ENCODE measurements at places on chromosomes 6 and 20.

DNA sequence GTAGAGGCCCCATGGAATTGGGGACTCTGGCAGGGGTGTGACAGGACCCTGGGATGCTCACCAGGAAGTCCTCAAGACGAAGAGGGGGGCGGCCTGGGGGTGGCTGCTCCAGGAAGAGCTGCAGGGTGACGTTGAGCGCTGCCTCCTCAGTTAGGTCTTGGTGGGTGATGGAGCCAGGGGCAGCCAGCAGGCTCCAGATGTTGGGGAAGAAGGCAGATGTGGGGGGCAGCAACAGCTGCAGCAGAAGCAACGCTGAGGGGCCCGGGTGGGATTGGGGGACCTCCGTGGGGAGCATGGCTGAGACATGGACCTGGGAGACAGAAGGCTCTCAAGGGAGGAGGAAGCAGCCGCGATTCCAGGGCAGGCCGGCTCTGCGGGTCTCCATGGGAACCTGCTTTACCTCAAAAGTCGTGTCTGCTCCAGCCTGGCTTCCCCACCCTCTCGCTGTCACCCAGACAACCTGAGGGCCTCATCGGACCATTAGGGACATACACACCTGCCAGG, 591 bp downstream of the VWA7 start:
- no peak for DNase-seq

DNA sequence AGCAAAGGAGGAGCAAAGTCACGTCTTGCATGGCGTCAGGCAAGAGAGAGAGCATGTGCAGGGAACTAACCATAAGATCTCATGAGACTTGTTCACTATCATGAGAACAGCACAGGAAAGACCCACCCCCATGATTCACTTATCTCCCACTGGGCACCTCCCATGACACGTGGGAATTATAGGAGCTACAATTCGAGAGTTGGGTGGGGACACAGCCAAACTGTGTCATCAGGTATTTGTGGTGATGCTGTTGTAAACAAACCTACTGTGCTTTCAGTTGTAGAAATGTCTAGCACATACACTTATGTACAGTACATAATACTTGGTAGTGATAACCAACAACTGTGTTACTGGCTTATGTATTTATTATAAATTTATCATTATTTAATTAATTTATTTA, 128.3 kb downstream of the UTRN start:
- no peak for DNase-seq

- DNase-seq, result no peak
These were observed 286.5 kb upstream of the NT5E start for GRCh38 chr6:85163156-85164080.

DNA sequence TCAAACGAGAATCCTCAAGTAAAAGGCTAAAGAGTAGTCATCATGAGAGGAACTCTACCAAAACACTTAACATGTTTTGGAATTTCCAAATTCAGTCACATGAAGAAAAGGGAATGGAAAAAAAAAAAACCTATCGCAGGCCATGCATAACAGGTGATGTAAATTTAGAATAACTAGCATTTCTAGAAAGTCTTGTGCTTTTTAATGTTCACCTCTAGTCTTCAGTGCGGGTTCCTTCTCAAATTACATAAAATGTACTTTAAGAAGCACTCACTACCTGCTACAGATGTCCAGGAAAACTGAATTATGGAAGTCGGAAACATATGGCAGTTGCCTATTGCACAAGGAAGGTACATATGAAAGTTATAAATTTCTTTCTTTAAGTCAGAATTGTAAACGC, 6.1 kb upstream of the TBX18 start:
- DNase-seq, result no peak

DNA sequence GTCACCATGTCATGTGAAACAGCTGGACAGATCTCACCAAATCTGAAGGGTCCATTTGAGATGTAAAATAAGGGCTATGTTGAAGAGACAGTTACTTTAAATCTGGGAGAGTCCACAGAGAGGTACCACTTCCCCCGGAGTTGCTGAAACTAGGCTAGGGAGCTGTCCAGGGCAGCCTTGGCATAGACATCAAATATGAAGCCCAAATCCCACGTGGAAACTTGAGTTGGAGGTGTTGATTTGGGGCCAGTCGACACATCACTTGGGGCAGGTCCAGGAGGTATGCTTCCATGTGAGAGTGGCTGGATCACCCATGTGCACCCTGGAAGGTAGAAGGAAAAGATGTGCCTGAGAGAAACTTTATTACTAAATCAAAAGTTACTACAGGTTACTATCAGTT, 12.0 kb upstream of the SERPINB9 start:
- DNase-seq, result no peak

GRCh38 chr6:28765978-28766351, 157.8 kb downstream of the TRIM27 start:
- DNase-seq, result no peak

- DNase-seq, result no peak
These were observed 40.3 kb upstream of the BLCAP start for GRCh38 chr20:37567671-37568588.

DNA sequence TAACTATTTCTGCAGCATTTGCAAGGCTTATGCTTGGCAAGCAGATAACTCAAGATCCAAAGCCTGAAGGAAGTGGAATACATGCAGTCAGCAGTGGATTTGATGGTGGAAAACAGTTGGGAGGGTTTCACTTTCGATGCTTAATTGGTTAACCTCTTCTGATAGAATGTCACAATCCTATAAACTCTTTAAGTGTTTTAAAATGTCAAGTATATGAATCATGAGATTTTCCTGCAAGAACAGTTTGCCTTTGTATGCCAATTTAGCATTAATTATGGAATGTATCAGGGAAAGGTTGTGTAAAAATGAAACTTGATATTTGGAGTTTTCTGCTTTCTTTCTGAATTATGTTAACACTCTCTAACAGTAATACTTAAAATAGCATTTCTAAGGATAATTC, 36.6 kb downstream of the NKX2-4 start:
- DNase-seq, result no peak

- DNase-seq, result no peak
These were observed 57.0 kb downstream of the CAP2 start for GRCh38 chr6:17450397-17450796.

DNA sequence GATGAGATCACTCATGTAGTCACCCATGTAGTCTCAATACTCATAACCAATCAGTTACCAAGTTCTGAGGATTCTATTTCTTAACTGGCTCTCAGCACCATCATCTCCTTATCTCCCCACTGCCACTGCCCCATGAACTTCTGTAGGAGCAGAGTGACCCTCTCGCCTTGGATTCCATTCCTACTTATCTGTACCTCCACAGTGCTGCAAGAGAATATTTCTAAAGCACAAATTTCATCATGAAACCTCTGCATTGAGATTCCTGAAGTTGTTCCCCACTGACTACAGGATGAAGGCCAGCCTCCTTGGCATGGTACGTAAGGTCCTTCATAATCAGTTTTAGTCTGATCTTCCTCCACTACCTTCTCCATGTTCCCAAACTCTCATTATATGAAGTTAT, 34.8 kb downstream of the BACH2 start:
- DNase-seq, result no peak

DNA sequence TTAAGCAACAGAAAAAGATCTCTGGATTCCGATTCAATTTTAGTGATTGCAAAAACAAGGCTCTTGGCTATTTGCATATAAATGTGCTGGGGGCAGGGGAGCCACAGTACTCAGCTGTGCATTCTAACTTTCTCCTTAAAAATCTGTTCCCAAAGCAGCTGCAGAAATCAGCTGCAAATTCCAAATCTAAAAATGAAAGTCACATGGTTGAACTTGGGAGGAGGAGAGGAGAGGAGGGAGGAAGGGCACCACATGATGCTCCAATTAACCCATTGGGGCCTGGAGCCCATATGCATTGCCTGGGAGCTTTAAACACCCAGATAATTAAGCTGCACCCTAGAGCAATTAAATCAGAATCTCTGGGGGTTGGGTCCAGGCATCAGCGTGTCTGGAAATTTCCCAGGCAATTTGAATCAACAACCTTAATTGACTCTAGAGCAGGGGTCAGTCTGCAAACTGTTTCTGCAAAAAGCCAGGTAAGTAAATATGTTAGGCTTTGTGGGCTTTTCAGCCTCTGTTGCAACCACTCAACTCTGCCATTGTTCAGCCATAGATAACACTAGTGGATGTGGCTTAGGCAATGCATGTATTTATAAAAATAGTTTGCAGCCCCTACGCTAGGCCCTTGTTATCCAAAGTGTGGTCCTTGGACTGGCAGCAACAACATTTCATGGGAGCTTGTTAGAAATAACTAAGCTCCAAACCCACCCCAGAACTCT, 508.1 kb downstream of the KIF16B start:
- DNase-seq, result no peak

DNA sequence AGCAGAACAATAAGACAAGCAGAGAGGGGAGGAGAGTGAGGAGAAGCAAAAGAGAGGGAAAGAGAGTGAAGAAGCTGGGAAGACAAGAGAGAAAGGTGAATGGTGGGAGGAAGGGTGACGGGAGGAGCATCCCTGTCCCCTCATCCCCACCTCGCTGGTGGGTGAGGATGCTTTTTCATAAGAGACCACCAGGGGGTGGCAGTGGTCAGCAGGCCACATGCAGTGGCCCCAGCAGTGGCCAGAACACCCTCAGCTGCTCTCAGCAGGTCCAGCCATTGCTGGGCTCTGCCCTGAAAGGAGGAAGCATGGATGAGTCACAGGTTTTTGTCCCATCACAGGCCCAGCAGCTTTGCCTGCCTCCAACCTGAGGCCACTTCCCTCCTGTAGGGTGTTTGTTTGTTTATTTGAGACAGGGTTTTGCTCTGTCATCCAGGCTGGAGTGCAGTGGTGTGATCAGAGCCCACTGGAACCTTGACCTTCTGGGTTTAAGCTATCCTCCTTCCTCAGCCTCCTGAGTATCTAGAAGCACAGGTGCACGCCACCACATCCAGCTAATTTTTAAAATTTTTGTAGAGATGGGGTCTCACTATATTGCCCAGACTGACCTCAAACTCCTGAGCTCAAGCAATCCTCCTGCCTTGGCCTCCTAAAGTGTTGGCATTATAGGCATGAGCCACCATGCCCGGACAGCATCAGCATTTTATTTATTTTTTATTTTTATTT, 24.0 kb downstream of the FGD2 start:
- peak; percentile 25 for DNase-seq

- DNase-seq, result no peak
These were observed 64.4 kb downstream of the PREX1 start for GRCh38 chr20:48763216-48763914.

DNA sequence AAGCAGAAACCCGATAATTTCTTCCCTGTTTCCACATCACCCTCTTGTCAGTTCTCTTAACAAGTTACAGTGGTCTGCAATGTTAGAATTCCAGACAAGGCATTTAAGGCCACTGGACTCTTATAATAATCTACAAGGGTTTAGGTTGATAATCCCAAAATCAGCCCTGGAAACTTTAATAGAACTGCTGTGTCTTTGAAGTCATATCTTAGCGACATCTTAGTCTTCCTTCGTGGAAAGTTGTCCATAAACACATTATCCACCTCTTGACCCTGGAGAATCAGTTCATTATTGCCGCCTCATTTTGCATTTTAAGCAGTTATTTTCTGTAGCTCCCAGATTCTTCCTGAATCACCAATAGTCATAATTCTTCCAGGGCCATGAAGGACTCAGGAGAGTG, 108.6 kb upstream of the PLCB4 start:
- no peak for DNase-seq

GRCh38 chr6:156421933-156422332, 355.2 kb upstream of the ARID1B start:
- no peak for DNase-seq

- no peak for DNase-seq
These were observed 15.7 kb downstream of the ADTRP start for GRCh38 chr6:11762794-11763459.

DNA sequence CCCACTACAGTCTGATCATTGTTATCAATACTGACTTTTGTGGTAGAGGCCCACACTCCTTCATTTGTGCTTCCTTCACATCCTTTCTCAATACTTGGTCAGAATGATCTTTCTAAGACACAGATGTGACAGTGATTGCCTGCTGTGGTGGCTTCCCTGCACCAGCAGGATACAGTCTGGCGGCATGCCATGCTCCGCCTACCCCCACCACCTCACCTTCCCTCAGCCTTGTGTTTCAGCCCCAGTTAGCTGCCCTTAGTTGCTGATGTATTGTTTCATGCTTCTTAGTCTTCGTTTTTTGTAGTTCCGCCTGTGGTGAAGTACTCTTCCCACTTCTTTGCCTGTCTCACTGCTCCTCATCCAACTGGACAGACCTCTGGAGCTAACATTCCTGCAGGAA, 10.9 kb downstream of the LRRC1 start:
- DNase-seq, result no peak

DNA sequence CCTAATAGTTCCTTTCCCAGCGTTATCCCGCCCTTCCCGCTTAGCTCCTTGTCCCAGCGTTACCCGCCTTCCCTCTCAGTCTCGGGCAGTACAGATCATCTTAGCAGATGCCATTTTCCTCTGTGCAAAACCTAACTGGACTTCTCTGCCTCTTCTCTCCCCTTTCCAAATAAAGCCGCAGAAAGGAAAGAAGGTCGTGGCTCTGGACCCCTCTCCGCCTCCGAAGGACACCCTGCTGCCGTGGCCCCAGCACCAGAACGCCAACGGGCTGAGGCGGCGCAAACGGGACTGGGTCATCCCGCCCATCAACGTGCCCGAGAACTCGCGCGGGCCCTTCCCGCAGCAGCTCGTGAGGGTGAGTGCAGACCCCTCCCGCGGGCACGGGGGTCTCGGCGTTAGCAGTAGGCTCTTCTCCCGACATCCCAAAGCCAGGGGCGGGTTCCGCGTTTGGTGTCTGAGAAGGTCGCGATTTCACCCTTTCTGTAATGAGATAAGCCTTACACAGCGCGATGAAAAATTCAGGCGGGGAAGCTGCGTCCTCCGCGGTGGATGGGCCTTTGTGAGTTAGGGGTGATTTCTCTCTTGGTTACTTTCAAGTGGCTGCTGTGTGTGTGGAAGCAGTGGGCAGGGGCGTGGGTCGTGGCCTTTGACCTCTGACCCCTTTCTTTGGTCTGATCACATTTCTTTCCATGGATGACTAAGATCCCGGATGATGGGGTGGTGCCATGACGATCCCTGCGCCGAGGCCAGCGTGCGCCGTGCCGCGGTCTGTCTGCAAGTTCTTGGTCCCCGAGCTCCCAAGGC, 292.7 kb downstream of the TAF4 start:
- DNase-seq, result no peak

GRCh38 chr6:4010689-4011090, 68.2 kb downstream of the FAM217A start:
- no peak for DNase-seq

GRCh38 chr6:119147101-119148053, 68.9 kb upstream of the FAM184A start:
- no peak for DNase-seq

DNA sequence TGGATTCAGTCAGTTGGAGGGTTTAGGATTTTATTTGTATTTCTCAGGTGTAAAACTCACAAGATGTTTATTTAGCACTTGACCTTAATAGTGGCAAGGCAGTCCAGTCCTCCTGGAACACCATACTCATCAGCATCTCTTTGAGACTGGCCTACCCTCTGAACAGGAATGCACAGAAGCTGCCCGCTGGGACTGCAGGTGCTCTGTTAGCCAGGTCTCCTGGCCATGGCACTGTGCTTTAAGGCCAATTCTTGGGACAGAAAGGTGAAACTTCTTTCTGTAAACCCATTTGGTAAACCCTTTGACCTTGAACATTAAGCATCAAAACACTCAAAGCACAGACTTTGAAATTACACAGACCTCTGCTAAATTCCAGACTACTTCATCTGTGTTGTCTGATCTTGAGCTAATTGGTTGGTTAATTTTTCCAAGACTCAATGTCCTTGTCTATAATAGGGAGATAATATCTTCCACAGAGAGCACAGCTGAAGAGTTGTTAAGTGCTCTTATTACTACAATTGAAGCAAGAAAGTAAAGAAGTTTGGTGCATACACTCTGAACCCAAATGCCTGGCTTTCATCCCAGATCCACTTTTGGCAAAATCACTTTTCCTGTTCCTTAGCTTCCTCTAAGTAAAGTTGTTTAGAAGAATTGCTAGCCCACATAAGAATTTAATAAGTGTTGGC, 54.9 kb upstream of the NT5E start:
- no peak for DNase-seq
